Bronchus fibroblast of lung (primary cell): ENCODE measurements at places on chromosomes 2 and 18. TPM values are rescaled to one million over a fixed set of nuclear protein-coding genes. Genes with fewer than 3 reads are reported as not detected.

Gene CLEC4F
- total RNA-seq, result not detected in 2 replicates

Gene MLPH
- 26.6 and 27.2 TPM in 2 replicates for total RNA-seq

Gene OR6B2
- not detected in 2 replicates for total RNA-seq

Gene COL5A2
- 182 and 192 TPM in 2 replicates for total RNA-seq

Gene CROCC2
- not detected in 2 replicates for total RNA-seq

Gene GPAT2
- total RNA-seq, result 2.4 and 2.5 TPM in 2 replicates

Gene RPRM
- total RNA-seq, result not detected in 2 replicates

Gene CHRNG
- not detected in 2 replicates for total RNA-seq

Gene SCYGR4
- total RNA-seq, result not detected in 2 replicates

Gene ASAP2
- total RNA-seq, result 13.4 and 17.8 TPM in 2 replicates
